ENCODE measurements at places on chromosomes 5 and 9.

- no peak for DNase-seq
Observed at GRCh38 chr5:9776525-9776924, 146.4 kb upstream of the TAS2R1 start.

GRCh38 chr9:72386186-72386585 lies 21.2 kb upstream of the ZFAND5 start:
- DNase-seq, result no peak

DNA sequence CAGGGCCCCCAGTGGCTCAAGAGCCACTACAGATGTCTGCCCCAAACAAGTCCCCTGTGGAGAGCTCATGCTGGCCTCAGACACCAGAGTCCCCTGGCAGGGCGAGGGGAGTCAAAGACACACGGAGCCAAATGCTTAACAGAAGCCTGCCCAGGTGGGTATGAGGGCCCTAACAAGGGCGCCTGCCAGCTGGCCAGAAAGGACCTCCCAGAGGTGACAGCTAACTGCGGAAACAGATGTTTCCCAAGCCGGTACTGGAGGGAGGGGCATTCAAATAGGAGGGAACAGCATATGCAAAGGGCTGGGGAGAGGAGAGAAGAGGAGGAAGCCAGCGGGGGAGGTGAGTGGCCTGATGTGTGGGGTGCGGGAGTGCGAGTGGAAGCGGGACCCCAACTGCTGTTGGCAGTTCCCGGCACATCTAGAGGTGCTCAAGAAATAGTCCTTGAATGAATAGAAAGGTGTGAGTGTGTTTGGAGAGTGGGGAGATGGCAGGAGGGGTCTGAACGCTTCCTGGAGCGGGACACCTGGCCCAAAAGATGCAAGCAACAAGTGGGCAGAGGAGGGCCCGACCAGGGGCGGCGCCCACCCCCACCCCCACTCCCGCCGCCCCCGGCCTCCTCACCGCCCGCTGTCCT lies 824 bp downstream of the MXD3 start:
- no peak for DNase-seq

DNA sequence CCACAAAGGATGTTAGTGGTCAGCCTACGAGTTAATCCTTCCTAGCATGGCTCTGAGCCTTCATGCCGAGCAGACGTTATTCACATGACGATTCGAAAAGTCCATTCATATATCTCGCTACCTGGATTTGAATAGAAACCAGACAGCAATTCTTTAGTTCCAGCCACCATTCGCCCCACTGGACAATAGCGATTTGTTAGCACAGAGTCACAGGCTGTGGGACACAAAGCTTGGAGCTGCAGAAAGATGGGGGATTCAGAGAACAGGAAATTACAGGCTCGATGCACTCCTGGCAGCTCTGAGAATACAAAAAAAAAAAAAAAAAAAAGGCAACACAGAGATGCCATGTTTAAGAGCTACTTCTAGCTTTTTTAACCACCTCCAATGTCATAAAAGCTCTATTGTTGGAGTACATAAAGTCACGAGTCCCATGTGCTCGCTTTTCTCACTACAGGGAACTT lies 110.7 kb downstream of the NR6A1 start:
- DNase-seq, result no peak

GRCh38 chr9:134132208-134132870 lies 3.5 kb upstream of the WDR5 start:
- no peak for DNase-seq

DNA sequence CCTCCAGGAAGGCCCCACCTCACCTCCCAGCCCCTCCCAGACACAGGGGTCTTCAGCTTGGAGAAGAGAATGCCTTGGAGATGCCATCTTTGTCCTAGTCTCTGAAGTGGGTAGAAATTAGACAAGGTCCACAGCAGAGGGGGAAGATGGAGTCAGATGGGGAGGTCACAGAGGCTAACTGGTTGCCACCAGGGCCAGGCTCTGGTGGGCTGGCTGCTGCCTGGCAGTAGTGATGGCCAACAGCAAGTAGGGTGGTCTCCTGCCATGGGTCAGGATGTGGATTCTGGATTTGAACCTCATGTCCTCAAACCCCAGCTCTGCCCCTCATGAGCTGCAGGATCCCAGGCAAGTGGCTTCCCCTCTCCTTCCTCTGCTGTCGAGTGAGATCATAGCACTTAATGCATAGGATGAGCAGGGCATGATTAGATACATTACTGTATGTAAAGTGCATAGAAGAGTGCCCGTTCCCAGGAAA lies 38.7 kb upstream of the NEK6 start:
- no peak for DNase-seq

- DNase-seq, result no peak
Observed at GRCh38 chr9:133604214-133604613, 5.0 kb downstream of the FAM163B start.

Data from GM12891 (cell line).